Activated CD4-positive, alpha-beta T cell treated with anti-CD3 and anti-CD28 coated beads for 36 hours (primary cell): ENCODE measurements at places on chromosomes 4 and X.

- DNase-seq: no peak
These were observed 89.7 kb downstream of the SPOCK3 start for GRCh38 chr4:167144605-167145004.

DNA sequence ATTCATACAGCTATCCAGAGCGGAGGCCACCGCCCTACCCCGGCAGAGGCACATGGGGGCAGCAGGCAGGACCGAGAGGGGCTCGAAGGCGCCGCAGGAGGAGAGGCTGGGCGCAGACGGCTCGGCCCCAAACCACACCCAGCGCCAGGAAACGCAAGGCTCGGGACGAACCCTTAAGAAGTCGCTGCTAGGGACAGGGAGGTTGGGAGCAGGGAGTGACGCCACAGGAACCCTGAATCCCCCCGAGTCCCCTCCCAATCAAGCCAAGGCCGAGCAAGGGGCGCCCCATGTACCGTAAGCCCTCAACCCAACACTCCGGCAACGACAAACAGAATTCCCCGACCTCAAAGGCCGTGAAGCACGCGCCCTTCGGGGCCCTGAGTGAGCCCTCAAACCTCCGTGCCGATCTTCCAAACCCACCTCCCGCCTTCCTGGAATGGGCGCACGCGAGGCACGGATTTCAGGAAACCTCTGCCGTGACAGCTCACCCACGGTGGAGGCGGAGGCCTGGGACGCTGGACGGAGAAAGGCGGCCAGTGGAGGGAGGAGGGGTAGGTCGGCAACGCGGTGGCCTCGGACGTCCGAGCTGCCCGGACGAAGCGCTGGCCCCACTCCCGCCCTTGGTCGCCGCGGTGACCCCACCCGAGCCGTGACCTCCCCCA, 1.8 kb downstream of the ZFYVE28 start:
- DNase-seq: peak; percentile 42

GRCh38 chr4:7691982-7692381, 247.7 kb downstream of the AFAP1 start:
- DNase-seq: no peak

DNA sequence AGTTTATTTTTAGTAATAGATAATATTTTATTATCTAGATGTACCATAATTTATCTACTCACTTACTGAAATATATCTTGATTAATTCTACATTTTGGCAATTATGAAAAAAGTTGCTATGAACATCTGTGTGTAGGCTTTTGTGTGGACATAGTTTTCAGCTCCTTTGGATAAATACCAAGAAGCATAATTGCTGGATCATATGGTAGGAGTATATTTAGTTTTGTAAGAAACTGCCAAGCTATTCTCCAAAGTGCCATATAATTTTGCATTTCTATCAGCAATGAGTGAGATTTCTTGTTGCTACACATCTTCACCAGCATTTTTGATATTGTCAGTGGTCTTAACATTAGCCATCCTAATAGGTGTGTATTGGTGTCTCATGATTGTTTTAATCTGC, 882.6 kb upstream of the GRIA3 start:
- DNase-seq: no peak

GRCh38 chr4:108730579-108730978, 32.3 kb downstream of the ETNPPL start:
- no peak for DNase-seq

DNA sequence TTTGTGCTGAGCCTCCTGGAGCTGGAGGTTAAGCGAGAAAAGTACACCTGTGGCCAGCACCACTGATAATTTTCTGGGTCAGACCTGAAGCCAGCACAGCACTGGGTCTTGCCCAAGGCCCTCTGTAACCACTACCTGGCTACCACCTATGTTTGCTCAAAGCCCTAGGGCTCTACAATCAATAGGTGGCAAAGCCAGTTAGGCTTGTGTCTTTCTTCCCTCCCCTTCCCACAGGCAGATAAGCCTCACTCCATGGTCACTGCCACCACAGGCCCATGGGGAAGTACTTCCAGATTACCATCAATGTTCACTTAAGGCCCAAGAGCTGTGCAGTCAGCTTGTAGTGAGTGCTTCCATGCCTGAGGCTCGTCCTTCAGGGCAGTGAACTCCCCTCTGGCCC, 35.2 kb upstream of the ARMCX4 start:
- no peak for DNase-seq

- DNase-seq: peak; percentile 14
These were observed 718.9 kb downstream of the ARAP2 start for GRCh38 chr4:35525192-35525978.

GRCh38 chr4:87659247-87659931, 9.3 kb downstream of the DMP1 start:
- DNase-seq: no peak

GRCh38 chr4:110850461-110851442, 227.9 kb upstream of the PITX2 start:
- no peak for DNase-seq

DNA sequence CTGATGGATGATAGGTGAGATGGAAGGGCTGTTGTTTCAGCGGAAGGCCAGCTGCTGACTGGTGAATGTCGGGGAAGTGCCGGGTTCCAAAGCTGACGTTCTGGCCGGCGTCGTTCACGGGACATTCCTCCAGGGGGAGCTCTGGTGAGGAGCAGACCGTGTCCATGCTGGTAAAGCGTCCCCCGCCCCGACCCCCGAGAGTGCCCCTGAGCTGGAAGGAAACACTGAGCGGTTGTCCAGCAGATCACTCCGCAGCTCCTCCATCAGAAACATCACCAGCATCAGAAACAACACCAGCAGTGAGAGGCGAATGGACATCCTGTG, 18.6 kb upstream of the ADRA2C start:
- peak; percentile 43 for DNase-seq

DNA sequence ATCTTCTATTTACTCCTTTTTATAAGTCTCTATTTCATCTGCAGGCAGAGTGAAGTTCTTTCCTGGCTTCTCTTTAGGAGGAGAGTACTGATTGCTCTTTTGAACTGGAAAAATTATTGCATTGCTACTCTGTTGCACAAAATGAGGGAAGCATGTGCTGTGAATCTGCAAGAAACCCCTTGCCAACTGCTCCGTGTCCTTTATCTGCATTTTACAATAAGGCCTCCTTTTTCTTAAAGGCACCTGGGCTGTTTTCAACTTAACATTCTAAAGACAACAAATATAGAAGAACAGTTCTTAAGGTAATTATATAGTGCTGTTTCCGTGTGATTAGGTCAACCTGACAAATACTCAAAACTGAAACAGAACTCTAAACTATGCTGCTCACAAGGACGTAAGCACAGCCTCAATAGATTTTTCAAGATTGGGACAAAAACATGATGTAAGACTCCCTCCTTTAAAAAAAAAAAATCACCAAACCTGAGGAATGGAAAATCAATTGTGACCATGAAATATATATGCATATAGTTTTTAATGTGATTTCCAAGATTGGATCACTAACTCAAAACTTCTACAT, 716.6 kb upstream of the INTU start:
- no peak for DNase-seq
